ENCODE measurements at places on chromosomes 16 and 17.

DNA sequence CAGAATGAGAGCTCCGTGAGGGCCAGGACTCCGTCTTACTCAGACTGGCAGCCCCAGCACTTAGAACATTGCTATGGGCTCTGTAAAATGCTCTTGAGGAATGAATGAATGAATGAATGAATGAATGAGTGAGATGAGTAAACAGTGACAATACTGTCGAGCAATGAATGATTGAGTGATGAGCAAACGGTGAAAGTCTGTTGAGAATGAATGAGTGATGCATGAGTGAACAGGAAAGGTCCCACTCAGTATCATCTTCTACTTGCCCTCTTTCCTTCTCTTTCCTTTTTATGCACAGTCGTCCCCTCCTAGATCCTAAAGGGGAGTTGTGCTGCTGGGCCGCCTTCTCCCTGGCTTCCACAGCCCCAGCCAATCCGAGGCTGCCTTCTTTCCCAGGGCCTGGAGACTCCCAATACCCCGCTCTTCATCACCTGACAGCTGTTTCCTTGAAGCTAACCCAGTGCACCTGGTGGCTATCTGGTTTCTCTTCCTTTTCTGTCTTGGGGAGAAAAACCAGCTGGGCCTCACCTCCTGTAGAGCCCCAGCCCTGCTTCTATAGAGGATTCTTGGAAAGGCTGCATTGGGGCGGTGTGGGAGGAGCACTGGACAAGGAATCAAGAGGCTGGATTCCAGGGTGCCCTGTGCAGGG is 32.7 kb upstream of the CACNG1 start:
- DNase-seq, result no peak

- no peak for DNase-seq
Measured at GRCh38 chr16:83942074-83942473, 11.0 kb upstream of the OSGIN1 start.

DNA sequence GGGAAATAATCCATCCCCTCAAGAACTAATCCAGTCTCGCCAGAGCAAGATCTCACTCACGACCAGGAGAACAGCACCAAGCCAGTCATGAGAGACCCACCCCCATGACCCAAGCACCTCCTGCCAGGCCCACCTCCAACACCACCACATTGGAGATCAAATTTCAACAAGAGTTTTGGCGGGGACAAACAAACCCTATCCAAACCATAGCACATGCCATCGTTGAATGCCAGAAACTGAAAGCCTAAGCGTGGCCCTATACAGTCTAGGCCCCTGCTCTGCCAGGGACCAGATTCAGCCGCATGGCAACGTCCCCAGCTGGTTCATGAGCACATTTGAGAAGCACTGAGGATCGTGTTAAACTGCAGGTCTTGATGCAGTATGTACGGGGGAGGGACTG is 57.3 kb downstream of the AXIN2 start:
- DNase-seq, result no peak

DNA sequence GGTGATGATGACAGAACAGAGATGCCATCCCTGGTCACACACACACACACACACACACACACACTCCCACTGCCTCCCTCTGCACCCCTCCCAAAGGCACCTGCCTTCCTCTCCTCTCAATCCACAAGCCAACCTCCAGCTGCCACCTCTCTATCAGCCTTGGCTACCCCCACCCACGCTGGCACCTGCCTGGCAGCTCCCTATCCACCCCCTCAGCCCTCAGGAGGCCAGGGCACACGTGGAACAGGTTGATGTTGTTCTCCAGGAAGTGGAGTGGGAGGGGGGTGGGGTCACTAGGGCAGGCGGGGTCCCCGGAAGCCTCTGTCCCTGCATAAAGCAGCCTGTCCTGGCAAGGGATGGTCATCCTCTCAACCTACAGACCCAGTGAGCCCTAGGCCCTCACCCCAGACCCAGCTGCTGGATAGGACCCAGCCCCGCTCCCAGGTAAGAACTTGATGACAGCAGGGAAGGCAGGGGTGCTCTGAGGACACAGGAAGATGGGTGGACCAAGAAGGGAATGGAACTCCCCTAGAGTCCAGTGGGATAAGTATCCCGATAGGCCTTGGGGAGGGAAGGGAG is at the start of gene GSDMA:
TSS of gene GSDMA (plus strand) at position 363 of the 579 bp plus-strand sequence. CDS start 2,684 bp downstream, outside the sequence.
- no peak for DNase-seq

DNA sequence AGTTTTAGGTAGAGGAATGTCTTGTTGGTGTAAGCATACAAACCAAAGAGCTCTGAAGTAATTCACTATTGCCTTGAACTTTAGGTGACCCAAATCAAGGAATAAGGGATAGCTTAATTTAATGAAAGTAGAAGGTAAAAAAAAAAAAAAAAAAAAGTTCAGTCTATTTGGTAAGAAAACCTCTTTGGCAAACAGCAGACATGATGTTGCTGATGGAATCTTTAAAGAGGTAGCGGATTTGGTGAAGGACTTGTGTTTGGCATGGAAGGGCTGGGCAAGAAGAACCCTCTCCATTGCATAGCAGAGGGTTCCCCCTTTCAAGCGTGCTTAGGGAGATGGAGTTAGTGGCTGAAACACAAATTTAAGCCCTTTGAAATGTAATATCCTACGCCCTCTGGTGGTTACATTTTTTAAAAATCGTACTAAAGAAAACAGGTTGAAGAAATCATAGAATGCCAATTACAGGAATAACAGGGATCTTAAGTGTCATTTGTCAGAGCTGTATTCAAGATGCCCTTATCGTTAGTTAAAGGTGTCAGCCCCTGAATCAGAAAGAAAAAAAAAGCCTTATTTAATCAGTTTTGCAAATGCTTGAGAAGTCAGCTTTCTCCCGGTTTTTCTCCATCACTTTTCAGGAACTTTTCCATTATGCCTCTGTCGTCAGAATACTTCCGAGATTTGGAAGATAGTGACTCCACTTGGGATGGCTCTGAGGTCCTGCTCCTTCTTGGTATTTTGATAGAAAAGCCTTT is 383.1 kb downstream of the KCNJ2 start:
- DNase-seq, result peak; percentile 19

- DNase-seq, result no peak
Measured at GRCh38 chr17:4073983-4074830, 68.6 kb downstream of the ZZEF1 start.

DNA sequence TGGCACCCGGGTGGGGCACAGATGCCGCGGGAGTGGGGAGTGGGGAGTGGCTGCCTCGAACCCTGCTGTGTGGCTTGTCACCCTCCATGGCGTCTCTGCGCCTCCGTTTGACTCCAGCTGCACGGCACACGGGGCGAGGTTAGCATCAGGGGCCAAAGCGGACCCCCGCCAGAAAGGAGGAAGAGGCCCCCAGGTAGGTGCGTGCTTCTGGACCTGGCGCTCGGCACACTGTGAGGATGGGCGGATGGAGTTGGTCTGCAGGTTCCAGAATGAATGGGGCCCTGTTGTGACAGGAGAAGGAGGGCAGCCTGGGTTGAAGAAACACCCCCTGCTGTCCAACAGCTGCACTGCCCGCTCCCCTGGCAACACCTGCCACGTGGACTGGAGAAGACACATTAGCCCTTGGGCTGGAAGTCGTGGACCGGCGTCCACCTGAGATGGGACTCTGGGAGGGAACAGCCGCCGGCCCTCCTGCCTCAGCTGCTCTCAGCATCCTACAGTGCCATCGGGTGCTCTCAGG is 9.4 kb upstream of the FASN start:
- DNase-seq, result peak; percentile 21

DNA sequence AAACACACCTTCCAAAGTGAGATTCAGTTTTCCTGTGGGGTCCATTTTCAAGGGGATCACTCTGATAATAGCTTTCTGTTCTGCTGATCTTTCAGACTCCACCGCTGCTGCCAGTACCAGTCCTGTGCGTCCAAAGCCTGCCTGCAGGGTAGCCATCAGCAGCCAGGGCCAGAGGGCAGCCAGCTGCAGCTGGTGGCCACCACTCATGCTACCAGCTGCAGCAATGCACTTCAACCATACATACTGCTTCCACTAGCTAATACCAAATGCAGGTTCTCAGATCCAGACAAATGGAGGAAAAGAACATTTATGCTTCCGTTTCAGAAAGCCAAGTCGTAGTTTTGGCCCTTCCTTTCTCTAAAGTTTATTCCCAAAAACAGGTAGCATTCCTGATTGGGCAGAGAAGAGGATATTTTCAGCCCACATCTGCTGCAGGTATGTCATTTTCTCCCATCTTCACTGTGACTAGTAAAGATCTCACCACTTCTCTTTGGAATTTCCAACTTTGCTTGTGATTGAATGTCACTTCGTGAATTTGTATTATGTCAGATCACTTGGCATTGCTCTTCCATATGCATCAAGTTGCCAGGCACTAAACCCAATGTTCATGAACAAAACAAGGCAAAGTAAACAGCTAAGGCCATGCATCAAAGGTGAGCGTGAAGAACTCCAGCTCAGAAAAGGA is 1.8 kb downstream of the RNF43 start:
- no peak for DNase-seq

GRCh38 chr17:50187751-50188530 is 13.5 kb downstream of the COL1A1 start:
- DNase-seq, result no peak

- no peak for DNase-seq
Measured at GRCh38 chr17:69485251-69485661, 70.8 kb downstream of the MAP2K6 start.

GRCh38 chr16:55701442-55702319 is 45.9 kb downstream of the SLC6A2 start:
- DNase-seq, result peak; percentile 47
